ENCODE measurements at places on chromosomes 13 and 19.

- DNase-seq, result no peak
Observed at GRCh38 chr13:92896842-92897241, 329.8 kb upstream of the GPC6 start.

GRCh38 chr13:87944038-87944437 lies 272.9 kb downstream of the SLITRK5 start:
- no peak for DNase-seq

DNA sequence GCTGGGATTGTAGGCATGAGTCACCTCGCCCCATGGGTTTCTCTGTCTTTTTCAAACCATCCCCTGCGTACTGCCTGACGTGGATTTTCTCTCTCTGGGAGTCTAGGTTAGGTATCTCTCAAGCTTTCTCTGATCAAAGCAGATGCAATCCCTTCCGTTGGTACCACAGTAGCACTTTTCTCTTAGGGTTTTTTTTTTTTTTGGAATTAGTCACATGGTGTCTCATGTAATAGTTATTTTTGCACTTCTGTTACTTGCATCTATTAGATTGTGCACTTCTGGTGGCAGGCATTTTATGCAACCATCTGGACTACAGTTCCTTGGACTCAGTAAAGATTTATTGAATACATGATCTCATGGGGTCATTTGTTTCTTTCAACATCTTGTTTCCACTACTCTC lies 72.1 kb downstream of the GPC6 start:
- no peak for DNase-seq

DNA sequence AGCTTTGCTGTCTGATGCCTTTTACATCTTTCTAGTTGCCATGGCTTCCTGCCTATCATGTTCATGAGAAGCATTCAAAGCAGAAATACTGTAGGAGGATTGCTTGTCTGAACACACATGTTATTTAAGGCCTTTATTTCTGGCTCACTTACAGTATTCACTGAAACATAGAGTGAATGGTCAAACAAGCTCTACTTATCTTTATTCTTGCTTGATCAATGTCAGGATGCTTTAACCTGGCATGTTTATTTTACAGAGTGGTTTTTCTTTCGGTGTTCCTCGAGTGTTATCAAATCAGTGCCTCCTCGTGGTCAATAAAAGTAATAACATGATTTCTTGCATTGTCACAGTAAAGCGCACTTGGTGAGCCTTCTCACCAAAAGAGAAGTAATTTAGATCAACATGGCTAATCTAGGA lies 73.5 kb upstream of the PCDH17 start:
- DNase-seq, result peak; percentile 23

DNA sequence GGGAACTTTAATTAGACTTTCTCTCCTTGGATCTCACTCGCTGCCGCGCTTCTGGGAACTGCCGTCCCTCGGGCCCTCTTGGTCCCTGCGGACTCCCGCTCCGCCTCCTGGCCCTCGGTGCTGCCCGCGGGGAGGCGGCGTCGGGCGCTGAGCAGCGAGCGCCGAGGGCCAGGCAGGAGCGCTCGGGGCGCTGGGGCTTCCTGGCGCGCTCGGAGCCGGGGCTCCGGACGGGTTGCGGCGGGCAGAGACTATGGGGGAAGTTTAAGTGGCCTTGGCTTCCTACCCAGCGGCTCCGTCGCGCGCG lies 704 bp downstream of the CHST8 start:
- DNase-seq, result no peak

- DNase-seq, result no peak
Observed at GRCh38 chr13:110777251-110777820, 63.8 kb downstream of the ING1 start.

DNA sequence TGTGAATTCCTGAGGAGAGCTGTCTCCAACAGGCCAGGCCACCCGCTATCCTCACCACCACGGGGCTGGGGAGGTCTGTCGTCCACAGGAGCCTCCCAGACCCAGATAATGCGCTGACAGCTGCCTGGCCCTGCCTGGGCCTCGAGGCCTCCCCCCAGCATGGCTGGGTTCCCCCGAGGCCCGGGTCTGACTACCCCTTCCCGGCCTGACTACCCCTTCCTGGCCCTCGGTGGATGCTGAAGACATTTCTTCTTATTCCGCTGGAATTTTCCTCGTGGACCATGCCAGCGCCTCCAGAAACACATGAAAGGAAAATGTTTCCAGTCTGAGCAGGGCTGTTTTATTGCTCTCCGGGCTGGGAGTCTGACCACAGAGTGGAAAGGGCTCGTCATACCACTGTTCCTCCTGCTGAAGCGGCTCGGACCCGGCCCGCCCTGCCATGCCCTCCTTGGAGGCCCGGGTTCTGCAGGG lies 16.8 kb upstream of the COMP start:
- no peak for DNase-seq

DNA sequence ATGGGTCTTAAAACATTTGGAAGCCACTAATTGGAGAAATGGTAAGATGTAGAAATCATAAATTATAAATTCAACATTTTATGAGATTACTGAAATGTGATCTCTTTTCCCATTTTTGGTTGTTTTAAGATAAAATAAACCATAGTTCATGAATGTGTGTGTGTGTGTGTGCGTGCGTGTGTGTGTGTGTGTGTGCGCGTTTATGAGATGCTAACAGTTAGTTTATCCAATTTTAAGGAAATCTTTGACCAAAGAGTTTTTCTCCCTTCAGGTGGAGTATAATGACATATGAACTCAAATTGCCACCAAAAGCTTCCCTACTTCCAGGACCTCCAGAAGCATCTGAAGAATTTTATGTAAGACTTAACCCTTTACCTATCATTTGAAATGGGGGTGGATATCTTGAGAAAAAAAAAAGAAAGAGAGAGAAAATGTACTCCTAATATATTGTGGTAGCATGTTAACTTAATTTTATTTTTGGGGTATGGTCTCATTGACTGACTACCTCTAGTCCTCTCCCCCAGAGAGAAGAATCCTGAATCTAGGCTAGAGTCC lies 98.1 kb upstream of the AKAP11 start:
- DNase-seq, result no peak

DNA sequence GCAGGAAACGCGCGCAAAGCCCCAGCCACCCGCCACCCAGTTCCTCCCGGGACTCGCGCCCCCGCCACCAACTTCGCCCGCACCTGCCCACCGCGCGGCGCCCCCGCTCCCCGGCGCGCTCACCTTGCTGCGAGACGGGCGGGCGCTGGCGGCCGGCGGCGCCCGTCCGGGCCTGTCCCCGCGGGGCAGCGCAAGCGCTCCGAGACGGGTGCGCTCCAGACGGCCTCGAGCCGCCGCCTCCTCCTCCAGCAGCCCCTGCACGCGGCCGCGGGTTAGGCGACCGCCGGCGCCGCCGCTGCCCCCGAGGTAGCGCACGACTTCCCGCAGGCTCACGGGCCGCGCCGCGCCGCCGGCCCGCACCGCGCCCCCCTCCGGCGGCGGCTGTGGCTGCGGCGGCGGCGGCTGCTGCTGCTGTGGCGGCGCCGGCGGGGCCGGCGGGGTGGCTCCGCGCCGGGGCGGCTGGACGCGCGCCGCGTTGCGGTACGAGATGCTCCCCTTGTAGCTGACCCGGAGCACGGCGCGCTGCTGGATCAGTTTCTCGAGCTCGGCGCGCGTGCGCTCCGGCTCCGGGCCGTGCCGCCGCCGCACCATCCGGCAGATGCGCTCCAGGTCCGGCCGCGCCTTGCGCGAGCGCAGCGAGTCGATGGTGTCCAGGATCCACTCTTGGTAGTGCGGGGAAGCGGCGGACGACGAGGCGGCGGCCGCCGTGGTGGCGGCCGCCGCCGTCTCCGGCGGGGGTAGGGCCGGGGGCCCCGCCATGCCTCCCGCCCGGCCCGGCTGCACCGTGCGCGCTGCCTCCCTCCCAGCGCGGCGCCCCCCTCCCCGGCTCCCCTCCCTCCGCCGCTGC lies 666 bp downstream of the SAMD1 start:
- DNase-seq, result no peak

Data from SW 1271 (cell line).